NCI-H524 (cell line): ENCODE measurements at places on chromosomes 2 and 18.
A peak's percentile ranks its signal among the peaks of the same experiment; 100 is the strongest.

DNA sequence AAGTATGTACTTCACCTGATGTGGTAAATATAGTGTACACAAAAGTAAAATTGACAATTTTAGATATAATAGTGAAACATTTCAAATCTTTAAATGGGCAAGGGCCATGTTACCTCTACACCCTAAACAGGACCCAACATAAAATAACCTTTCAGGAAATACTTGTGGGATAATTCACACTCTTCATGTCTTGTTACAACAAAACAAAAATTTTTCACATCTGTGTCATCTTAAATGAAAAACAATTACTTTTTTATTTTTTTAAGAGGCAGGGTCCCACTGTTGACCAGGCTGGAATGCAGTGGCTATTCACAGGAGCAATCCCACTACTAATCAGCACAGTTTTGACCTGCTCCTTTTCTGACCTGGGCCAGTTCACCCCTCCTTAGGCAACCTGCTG is 42.1 kb downstream of the SRBD1 start:
- DNase-seq = no peak

DNA sequence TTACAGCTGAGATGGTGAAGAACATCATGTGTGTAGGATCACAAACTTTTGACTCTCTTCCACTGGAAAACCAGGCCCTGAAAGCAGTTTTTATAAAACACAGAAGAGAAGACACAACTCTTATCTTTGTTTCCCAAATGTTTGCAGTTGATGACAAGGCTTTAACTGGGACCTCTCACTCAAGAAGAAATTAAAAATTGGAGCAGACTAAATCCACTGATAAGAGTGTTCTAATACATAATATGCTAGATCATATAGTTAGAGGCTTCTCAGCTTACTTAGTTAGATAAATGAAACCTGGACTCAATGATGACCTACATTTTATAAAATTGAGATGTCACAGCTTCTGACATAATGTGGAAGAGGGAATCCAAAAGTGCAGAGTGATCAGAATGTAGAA is 158.3 kb upstream of the WDSUB1 start:
- no peak for DNase-seq

GRCh38 chr2:64052463-64053241 is 33.4 kb upstream of the VPS54 start:
- DNase-seq = no peak

GRCh38 chr2:213787869-213788268 is 503.6 kb downstream of the SPAG16 start:
- no peak for DNase-seq

- DNase-seq = no peak
Observed at GRCh38 chr2:24456599-24457556, 34.2 kb upstream of the NCOA1 start.

GRCh38 chr2:27792759-27793158 is 21.2 kb downstream of the MRPL33 start:
- no peak for DNase-seq

DNA sequence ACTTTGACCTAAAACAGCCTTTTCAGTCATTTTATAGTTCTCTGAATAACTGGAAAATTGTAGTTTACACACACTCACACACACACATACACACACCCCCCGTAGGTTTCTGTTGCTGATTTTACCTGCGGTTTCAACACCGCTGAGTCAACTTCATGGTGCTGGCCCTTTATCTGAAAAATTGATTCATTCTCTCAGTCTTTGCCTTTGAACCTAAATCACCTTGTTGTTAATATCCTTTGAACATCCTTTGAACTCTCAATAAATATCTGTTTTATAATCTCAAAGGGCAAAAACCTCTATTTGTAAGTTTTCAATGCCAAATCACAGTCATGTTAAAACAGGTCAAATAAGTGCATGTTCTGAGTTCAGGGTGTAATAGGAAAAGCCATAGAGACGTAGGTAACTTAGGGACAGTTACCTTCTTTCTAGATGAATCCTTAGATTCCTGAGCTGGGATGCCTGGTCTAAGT is 109.0 kb upstream of the BZW1 start:
- no peak for DNase-seq

DNA sequence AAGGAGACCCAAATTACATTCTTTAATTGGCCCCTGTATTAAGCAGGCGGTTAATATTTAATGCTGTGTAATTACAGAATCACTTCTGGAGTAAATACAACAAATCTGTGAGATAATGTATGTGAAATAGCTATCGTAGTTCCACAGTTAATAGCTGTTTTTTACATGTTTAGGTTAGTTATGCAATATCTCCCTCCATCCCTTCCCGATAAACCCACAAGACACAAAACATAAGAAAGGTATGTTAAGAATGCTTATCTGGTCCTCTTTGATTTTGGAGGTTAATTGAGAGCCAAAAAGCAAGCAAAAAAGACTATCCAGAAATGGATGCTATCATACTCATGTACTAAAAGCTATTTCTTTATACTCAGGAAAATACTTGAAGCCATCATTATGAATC is 49.1 kb downstream of the ZNF638 start:
- DNase-seq = no peak

DNA sequence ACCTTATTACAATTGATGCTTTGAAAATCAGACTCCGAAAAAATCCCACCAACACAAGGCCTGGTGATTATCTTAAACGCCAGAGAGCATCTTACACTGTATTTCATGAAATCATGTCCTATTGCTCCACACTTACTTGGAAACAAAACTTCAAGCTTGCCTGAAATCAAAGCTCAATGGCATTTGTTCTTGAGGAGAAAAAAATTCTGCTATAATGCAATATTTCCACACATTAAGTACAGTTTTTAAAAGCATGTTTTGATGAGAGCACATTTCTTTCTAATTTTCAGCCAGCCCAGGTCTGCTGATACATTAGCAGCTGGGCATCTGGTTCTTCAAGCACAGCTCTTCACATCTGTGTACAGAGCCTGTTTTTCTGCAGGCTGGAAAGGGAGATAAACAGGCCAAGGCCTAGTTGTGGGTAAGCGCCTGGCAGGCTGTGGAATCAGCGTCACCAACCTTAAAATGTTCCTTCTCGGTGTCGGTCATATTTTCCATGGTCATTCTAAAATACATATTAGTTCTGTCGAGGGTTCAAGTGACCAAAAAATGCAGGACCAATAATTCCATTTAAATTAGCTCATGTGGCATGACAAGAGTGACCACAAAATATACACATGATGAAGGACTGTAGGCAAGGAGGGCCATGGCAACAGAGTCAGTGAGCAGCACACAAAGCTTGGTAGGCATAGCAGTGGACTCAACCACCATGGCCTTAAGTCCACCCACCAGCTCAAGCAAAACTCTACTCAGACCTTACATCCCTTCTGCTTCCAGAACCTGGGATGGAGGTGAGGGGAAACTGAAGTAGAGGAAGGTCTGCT is 20.9 kb downstream of the SLC8A1 start:
- peak; percentile 7 for DNase-seq

DNA sequence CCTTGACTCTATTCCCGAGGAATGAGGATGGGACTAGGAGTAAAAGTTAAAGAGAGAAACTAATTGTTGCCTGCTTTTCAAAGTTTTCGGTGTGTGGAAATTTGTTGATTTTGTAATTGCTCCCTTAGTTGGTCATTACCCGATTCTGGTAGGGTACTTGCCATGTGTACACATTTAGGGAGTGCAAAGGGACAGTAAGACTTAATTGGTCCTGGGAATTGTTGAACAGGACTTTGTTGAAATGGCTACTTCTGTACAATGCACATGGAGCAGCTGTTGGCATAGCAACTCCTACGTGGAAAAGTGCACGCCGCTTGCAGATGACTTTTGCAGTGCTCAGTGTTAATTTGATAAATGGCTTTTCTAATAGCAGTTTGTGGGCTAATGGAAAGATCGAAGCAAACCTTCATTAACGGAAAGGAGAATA is 22.9 kb downstream of the EPAS1 start:
- no peak for DNase-seq

DNA sequence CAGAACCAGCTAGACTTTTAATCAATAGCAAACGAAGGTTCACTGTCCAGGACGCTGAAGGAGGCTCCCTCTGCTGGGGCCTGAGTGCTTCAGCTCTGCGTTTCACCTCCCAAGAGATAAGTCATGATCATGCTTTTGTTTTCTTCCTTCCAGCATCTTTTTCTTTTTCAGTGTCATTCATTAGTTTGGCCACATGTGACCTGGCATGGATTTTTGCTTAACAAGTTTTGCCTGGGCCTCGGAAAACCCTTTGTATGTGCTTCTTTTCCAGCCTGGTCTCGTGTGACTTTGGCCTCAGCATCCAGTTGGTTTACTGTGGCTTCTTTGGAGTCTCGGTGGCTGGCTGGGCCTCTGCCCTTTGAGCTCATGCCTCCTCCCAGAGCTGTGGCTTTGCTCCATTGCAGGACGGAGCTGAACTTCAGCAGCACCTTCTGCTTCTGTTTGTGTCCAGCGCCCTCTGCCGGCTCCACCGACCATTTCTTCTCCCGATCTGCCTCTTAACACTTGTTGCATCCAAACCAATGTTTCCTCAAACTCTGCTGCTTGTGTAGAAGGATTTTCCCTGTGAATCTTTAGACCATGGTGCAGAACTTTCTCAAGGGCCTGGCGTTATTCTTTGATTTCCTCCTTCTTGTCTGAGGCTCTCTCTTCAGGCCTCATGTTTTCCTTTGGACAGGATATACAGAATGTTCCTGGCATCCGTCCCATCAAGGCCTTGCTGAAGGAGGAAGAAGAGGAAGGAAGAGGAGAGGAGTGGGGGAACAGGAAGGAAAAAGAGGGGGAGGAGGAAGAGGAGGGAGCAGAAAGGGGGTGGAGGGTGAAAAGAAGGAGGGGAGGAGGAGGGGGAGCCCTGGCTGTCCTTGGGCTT is 23.6 kb upstream of the HES6 start:
- DNase-seq = peak; percentile 81

- DNase-seq = no peak
Observed at GRCh38 chr2:197986977-197987376, 182.6 kb downstream of the PLCL1 start.

GRCh38 chr2:219726916-219727315 is 99.5 kb downstream of the SLC4A3 start:
- no peak for DNase-seq

GRCh38 chr2:181989099-181989498 is 3.4 kb downstream of the PPP1R1C start:
- no peak for DNase-seq

GRCh38 chr2:68968221-68968620 is 6.2 kb upstream of the GKN1 start:
- DNase-seq = no peak

GRCh38 chr18:54765636-54766375 is 62.5 kb upstream of the RAB27B start:
- DNase-seq = no peak

GRCh38 chr2:153404792-153405191 is 73.8 kb downstream of the RPRM start:
- no peak for DNase-seq

- peak; percentile 18 for DNase-seq
Observed at GRCh38 chr2:220044383-220044782, 417.0 kb downstream of the SLC4A3 start.

GRCh38 chr2:31129375-31130171 is 8.7 kb downstream of the GALNT14 start:
- DNase-seq = peak; percentile 90

- DNase-seq = no peak
Observed at GRCh38 chr18:48313792-48314191, 95.4 kb downstream of the ZBTB7C start.
